Activated T-helper 2 cell treated with anti-CD3 and anti-CD28 coated beads, Interferon-gamma antibody, Interleukin-2, Interleukin-4, amounts not matched to agents 10 μg/mL and 5 μg/mL and 100 μg/mL, durations not matched to agents 14 hours and 24 hours and 36 hours (primary cell): ENCODE measurements at places on chromosomes 6 and 20. TPM values are rescaled to one million over a fixed set of nuclear protein-coding genes. Genes with fewer than 3 reads are reported as not detected.

DNA sequence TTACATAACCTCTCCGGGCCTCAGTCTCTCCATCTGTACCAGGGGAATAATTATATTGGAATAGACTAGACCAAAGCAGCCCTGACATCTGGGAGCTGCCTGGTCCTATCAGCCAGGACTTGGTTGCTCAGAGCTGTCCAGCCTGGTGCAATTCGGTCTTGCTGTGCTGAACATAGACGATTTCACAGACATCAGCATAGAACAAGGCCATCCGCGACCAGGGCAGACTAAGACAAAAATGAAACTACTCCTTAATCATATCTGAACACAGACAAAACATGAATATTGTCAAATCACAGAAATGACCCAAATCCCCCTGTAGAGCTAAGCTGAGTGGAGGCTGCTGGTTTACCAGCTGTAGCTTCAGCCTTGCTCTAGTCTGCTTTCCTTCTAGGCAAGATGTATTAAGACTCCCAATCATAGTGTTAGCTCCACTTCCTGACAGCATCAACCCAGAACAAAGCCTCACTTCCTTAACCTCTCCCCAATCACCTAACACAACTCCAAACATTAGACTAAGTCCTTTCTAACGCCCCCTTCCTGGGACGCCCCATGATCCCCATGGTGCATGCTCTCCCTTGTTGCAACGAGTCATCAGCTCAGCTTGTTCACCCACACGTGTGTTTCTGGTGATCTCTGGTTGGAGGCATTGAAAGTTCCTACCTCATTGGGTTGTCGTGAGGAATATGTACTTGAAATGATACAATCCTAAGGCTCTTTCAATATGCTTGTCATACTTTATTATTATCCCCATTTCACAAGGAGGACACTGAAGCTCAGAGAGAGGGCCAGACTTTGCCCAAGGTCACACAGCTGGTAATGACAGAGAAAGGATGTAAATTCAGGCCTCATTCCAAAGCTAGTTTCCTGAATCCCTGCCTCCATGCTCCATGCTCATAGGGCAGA, 3.5 kb upstream of the MAPK13 start:
- DNase-seq = no peak

DNA sequence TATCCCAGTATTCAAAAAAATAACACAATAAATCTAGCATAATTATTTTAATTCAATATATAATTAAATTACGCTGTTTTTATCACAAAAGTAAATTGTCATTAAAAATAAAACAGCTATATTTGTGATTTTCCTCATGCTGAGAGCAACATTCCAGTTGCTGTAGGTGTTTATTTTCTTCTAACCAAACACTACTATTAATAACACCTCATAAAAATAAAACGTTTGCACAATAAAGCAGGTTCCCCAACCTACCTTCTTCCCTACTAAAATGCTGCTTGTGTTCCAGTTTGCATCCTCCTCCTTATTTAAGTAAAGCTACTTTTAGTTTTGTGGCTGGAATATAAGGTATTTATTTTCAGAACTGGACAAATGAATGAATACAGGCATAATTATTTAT, 108.2 kb upstream of the LGSN start:
- no peak for DNase-seq

DNA sequence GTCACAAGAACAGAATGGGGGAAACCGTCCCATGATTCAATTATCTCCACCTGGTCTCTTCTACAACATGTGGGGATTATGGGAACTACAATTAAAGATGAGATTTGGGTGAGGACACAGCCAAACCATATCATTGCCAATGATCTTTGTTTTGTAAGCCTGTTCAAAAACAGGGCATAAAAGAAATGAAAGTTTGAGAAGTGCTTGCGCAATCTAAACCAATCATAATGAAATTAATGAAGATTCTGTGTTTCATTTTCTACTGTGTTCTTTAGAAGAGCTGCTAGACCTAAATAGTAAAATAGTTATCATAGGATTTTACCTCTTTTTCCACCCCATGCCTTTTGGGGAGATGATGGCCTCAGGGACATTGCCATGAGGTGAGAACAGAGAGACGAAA, 761.3 kb downstream of the HDGFL1 start:
- DNase-seq = no peak

- DNase-seq = no peak
These were observed 1.7 kb upstream of the RPL7L1 start for GRCh38 chr6:42877695-42878094.

- DNase-seq = no peak
These were observed 170.9 kb downstream of the PHF3 start for GRCh38 chr6:63806573-63806913.

DNA sequence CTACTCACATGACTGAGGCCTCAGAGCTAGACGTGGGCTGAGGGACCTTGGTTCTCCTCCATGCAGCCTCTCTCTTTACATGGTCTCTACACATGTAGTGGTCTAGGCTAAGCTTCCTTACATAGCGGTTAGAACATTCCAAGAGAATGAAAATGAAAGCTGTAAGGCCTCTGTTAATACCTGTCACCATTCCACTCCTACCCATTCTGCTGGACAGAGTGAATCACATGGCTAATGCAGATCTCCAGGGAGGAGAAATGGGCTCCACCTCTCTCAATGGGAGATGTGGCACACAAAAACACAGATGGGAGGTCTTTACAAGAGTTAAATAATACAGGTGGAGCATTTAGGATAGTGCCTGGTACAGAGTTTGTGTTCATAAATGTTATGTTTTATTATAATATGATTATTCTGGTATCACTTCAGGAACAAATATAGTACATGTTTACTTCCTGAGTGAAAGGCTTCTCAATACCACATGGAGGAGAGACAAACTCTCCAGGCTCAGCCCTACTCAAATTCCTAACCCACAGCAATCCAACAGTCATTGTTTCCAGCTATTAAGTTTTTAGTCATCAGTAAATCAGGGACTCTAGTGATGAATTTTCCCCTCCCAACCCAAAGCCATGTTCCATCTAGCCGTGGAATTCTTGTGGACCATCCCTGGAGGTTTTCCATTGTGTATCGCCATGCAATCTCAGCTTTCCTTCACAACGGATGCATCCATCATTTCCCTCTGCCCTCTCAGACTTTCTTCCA, 57.9 kb downstream of the ISM1 start:
- DNase-seq = no peak

DNA sequence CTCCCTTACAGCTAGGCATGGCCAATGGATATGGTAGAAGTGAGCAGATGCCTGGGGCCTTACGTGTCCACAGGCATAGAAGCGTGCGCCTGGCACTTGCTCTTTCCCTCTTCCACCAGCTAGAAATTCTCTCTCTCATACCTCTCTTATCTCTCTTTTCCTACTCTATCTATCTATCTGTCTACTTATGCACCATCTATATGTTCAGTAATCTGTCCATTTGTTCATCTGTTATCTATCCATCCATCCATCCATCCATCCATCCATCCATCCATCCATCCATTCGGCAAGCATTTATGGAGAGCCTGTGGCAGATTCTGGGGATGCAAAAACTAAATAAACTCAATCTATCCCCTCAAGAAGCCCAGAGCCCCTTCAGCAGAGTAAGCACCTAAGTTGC, 70.2 kb downstream of the KCNB1 start:
- DNase-seq = no peak

GRCh38 chr6:13742961-13743735, 31.5 kb upstream of the RANBP9 start:
- DNase-seq = no peak

GRCh38 chr20:54113566-54113965, 43.2 kb upstream of the BCAS1 start:
- no peak for DNase-seq

DNA sequence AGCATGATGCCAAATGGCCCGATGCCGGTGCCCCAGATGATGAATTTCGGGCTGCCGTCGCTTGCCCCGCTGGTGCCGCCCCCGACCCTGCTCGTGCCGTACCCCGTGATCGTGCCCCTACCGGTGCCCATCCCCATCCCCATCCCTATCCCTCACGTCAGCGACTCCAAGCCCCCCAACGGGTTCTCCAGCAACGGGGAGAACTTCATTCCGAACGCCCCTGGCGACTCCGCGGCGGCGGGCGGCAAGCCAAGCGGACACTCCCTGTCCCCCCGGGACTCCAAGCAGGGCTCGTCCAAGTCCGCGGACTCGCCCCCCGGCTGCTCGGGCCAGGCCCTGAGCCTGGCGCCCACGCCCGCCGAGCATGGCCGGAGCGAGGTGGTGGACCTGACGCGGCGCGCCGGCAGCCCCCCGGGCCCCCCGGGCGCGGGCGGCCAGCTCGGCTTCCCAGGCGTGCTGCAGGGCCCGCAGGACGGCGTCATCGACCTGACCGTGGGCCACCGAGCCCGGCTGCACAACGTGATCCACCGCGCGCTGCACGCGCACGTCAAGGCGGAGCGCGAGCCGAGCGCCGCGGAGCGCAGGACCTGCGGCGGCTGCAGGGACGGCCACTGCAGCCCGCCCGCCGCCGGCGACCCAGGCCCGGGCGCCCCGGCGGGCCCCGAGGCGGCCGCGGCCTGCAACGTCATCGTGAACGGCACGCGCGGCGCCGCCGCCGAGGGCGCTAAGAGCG, 144.6 kb downstream of the SOBP start:
- no peak for DNase-seq

DNA sequence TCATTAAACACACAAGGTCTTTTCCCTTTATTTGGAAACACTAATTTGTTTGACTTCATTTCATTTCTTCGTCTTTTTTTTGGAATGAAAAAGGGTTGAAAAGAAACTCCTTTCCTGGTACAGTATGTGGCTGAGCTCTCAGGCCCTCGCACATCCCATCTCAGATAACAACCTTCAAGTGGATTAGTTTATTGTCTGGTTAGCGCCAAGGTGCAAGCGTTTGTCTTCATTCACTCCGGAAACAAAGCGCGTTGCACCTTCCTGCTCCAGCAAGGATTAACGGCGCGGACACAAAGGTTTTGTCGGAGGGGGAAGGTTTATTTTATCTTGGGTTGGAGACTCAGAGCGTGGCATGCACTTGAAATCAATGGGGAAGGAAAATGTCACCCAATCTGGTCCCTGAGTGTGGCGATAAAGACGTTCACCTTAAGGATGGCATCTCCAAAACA, 5.3 kb upstream of the NKX2-2 start:
- DNase-seq = no peak

GRCh38 chr20:10247440-10247839, 28.8 kb downstream of the SNAP25 start:
- DNase-seq = no peak

DNA sequence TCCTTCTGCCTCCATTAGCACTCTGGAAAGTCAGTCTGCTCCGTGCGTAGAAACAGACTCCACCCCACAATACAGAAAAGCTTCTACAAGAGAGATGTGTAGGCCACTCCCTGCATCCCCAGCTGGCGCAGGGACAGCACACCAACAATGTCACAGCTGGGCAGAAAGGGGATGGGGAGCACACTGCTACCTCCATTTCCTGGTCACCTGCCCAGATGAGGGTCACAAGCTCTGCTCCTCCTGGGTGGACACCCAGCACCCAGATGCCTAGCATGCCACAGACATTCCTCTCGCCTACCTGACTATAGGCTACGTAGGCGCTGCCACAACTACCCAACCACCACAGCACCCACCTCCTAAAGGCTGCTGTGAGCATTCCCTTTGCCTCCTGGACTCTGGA, 12.2 kb downstream of the BEND3 start:
- DNase-seq = no peak

- DNase-seq = no peak
These were observed 5.7 kb downstream of the SOD2 start for GRCh38 chr6:159687341-159687740.

GRCh38 chr6:154386848-154387717, 30.5 kb upstream of the IPCEF1 start:
- DNase-seq = no peak

DNA sequence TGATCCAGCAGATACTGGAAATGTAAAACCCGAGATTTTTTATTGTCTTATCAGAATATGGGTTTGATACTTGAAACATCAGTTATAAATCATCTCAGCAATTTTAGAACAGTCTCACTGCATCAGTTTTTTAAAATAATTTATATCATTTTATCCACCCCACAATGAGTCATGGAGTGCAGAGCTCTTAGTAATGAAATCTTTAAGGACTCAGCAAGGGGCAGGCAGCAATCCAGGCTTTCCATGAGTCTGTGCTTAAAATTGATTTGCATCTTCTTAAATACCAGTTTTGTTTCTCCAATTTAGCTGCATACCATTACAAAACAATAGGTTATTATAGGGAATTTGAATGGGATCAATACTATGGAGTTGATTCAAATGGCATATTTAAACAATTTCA, 832.3 kb downstream of the C6orf118 start:
- no peak for DNase-seq

DNA sequence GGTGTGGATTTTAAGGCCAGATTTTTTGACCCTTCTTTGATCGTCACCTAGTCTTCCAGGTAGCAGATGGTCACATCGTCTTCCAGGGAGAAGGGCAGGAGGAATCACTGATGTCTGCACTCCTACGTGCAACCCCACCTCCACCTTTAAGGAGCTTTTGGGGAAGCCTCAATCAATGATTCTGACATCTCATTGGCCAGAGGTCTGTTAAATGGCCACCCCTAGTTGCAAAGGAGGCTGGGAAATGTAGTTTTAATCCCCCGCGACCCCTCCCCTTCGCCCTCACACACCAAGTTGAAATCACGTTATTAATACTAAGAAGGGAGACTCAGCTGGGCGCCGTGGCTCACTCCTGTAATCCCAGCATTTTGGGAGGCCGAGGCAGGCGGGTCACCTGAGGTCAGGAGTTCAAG, 151.4 kb downstream of the BCAS1 start:
- DNase-seq = no peak

- DNase-seq = no peak
These were observed 145.7 kb upstream of the GGTLC1 start for GRCh38 chr20:24134284-24134683.

DNA sequence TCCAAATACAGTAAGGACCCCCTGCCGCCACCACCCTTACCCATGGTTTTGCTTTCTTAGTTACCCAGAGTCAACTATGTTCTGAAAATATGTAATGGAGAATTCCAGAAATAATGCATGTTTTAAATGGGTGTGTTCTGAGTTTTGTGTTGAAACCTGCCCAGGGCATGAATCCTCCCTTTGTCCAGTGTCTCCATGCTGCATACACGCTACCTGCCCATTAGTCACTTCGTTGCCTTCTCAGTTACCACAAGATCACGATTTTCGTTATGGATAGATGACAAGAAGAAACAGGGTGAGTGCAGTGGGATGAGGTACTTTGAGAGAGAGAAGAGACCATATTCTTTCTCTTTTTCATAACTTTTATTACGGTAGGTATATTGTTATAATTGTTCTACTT, 10.6 kb downstream of the FARS2 start:
- DNase-seq = no peak

DNA sequence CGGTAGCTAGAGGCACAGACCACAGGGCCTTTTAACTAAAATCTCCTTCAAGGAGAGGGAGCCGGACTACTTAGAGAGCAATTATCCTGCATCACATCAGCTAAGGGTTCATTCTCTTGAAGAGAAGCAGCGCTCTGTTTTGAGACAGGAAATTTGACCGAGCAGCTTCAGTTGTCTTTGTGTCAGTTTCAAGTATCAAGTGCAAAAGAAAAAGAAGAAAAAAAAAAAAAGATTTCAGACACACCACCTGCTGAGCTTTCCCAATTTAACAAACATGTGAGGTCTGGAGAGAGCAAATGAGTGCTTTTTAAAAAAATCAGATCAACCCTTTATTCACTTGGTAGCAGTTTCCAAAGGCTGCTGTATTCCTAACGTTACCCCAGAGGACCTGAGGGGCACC, 273.5 kb upstream of the POU3F2 start:
- DNase-seq = no peak

OVOL2 gene
- total RNA-seq = not detected in 2 replicates

SEMG1 gene
- total RNA-seq = not detected in 2 replicates

ANKRD66 gene
- not detected in 2 replicates for total RNA-seq

EPPIN gene
- total RNA-seq = not detected in 2 replicates

HLA-DRA gene
- total RNA-seq = 20.8 and 23.7 TPM in 2 replicates

SDCBP2 gene
- total RNA-seq = 3.2 and 4.1 TPM in 2 replicates

DDRGK1 gene
- 61.8 and 69.2 TPM in 2 replicates for total RNA-seq

SMOC2 gene
- not detected in 2 replicates for total RNA-seq
